ENCODE measurements at places on chromosomes 3 and 15.
A peak's percentile ranks its signal among the peaks of the same experiment; 100 is the strongest.

- no peak for DNase-seq
Observed at GRCh38 chr15:39110336-39110735, 470.5 kb upstream of the THBS1 start.

DNA sequence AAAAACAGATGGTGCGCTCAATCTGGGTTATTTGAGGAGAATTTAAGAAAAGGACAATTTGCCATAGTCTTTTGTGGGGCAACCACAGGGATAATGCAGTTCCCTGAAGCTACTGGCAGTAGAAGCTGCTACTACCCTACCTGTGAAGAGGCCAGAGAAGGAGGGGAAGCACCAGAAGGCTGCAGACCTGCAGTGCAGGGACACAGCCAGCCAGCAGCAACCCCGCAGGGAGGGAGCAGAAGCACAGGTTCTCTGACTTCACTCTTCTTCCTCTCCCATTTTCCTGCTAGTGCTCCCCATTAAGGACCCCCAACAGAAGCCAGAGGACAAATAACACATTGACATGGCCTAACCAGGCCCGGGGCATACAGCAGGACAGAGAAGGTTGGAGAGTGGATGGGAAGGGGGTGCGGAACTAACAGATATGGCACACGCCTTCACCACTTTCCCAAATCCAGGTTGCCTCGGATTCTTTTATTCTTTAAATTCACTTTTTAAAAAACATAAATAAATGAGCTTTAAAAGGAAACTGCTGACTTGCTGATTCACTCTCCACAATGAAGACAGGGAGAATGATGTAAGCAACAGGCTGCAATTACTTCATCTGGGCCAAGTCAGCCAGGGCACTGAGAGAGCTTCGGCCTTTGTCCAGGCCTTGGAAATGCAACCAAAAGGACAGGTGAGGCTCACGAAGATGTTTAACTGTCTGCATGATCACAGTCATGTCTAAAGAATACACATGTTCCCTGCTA lies 30.1 kb downstream of the POPDC2 start:
- DNase-seq: no peak

DNA sequence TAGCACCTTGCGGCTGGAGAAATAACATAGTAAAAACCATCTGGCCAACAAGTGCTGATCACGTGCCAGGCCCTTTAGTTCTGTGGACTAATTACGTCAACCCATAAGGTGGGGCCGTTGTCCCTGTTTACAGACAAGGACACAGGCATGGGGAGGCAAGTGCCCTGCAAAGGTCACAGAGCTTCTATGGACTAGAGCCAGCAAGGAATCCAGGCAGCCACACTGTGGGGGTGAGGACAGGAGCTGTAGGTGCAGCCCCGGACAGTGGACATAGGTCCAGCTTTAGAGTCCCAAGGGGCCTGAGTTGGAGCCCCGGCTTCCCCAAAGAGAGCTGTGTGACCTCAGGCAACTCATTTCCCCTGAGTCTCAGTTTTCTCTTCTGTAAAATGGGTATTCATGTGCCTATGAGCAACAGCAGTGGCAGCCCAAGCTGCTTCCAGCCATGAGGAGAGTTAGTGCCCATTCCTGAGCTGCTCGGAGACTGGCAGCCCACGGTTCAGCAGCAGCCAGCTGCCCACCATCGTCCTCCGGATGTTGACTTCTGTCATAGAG lies 13.9 kb downstream of the CHST13 start:
- peak; percentile 42 for DNase-seq

DNA sequence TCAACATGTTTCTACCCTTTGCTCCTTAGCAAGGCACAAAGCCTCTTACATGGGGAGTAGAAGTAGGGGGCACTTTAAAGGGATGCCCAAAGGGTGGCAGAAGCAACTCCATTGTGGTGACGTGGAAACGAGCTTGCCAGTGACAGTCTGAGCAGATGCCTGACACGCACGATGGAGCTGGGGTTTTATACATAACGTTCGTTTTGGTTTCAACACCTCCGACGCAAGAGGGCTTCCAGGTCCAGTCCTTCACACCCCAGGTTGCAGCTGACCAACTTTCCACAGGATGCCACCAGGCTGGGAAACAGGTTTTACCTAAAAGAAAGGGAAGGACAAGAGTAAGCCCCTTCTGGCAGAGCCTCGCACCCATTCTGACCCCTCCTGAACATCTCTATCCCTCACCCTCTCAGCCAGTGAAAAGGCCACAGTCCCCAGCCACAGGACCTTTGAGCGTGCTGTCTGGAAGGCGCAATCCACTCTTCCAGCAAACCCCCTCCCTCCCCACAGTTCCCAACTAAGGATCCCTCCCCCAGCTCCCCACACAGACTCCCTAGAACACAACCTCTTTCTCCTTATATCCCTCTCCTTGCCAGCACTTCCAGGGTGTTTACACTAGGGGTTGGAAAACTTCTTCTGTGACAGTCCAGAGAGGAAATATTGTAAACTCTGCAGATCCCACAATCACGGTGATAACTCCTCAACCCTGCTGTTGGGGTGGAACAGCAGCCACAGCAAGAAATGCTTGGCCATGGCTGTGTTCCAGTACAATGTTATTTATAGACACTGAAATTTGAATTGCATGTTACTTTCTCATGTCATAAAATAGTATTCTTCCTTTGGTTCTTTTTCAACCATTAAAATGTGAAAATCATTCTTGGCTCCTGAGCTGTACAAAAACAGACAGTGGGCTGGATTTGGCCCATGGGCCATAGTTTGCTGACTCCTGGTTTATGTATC lies 36.2 kb downstream of the FAM174B start:
- DNase-seq: peak; percentile 49
